ENCODE measurements at places on chromosomes 1 and 21.
A peak's percentile ranks its signal among the peaks of the same experiment; 100 is the strongest.

GRCh38 chr1:78141531-78142231 lies 95.9 kb downstream of the GIPC2 start:
- DNase-seq = no peak

GRCh38 chr1:245052258-245052657 lies 102.5 kb upstream of the KIF26B start:
- DNase-seq = no peak

DNA sequence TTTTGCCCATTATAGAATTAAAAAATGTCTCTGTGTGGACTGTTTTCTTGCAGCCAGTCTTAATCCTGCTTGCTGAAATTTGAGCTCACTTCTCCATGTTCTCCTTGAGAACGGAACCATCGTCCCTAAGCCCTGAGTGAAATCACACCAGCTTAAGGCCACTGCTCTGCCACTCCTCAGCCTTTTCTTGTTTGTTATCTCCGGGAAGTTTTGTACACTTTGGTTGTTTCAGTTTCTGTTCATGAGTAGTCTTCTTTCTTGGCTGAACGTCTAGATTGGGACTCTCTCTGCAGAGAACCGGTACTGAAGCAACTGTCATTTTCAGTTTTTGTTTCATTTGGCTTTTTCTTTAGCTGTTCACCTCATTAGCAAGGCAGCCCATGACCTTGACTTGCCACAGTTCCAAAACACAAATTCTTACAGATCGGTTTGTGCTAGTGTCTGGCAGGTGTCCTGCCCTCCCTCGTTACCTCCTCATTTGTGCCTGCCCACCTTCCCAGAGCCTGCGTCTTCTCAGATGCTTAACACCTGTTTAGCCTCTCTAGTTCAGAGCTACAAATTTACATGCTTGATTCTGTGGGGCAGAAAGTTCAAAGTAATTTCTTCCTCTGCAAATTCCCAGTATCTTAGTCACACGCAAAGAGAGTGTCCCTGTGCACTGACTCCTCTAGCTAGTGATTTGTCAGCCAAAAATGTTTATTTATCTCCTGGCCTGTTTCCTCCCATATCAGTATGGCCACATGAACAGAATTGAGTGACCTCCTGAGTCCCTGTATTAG lies 12.4 kb downstream of the PSEN2 start:
- no peak for DNase-seq

- DNase-seq = no peak
These were observed 5.3 kb upstream of the PRRC2C start for GRCh38 chr1:171480035-171480434.

GRCh38 chr1:15027515-15027986 lies 126.0 kb upstream of the TMEM51 start:
- no peak for DNase-seq

- peak; percentile 63 for DNase-seq
These were observed 43.5 kb downstream of the CD34 start for GRCh38 chr1:207867136-207868109.
